Upper lobe of left lung (tissue), 6 donors: ENCODE measurements at places on chromosomes 2 and 18.

DNA sequence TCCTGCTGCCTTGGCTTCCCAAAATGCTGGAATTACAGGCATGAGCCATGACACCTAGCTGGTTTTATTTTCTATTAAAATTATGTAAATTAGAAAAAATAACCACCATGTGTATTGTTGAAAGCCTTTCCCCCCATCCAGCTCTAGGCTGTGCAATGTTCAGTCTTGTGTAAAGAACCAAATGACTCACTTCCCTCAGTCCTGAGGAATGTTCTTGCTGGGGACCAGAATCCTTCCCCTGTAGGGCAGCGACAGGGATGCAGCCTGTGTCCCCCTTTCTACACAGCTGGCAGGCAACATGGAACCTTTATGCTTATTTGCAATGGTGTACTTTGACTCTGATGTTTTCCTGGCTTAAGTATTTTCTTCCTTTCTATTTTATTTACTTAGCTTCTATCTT is 29.4 kb downstream of the AOX1 start:
- no peaks in the 10 kb centered on the region for H3K36me3 ChIP-seq
- no peak for DNase-seq
- no peaks in the 10 kb centered on the region for H3K4me1 ChIP-seq
- H3K27me3 ChIP-seq: no peaks in the 10 kb centered on the region

DNA sequence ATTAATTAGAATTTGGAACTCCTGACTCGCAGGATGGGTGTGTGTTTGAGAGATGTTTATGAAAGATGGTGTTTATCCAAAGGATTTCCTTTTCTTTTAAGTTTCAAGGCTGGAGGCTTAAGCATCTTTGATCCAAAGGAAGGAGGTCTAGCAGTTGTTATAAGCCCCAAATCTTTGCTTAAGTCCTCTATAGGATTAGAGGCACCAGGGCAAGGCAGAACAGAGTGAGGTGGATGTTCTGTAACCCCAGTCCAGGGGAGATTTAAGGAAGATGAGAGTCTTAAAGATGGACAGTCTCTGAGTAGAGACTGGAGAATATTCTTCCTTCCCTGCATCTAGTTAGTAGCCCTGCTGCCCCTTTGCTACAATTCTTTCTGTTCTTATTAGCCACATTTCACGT is 17.5 kb downstream of the LBH start:
- DNase-seq: no peak
- H3K36me3 ChIP-seq: no peaks in the 10 kb centered on the region
- H3K4me3 ChIP-seq: no peak overlapping the region
- H3K27me3 ChIP-seq: no peaks in the 10 kb centered on the region
- peak overlapping the region; percentile 16 for H3K27ac ChIP-seq

DNA sequence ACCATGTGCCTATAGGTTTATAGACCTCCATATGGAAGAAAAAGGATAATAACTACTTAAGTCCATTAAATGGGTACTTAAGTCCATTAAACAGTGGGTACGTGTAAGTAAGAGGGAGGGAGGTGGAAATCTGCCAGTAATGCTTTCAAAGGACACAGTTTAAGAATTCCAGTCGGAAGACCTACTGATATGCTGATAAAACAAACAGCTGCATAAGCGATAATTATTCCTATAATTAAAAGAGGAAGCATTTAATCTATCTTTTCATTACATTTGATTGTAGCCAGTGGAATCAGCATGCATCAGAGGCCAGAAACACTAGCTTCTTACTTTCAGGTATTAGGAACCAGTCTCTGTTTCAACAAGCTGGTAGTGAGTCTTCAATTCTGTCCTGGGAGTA is 96.4 kb upstream of the DDX18 start:
- H3K36me3 ChIP-seq: no peaks in the 10 kb centered on the region
- DNase-seq: no peak
- no peaks in the 10 kb centered on the region for H3K4me1 ChIP-seq

DNA sequence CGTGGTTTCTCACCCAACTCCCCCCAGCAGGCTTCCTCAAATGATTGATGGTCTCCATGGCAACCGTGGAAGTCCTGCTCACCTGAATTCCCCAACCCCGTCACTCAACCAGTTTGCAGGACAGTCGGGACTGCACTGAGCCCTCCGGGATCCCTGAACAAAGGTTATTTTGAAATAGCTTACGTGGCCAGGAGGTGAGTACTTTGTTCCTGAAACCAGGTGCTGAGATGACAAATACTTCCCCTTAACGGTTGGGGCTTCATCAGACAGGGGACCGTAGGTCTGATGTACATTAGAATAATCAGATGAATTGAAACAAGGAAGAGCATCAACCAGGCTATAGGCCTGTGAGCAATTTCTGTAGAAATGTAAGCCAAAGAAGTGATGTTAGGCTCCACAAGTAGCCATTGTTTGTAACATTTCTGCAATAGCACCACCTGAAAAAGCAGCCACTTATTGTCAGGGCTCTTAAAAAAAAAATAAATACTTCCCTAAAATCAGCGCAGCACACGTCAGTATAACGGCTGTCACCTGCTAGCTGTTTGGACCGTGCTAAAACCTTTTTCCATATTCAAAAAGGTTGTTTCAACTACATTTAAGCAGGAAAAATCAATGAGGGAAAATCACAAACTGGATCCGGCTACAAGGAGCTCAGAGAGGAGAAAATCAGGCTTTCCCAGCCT is 206.4 kb upstream of the ID2 start:
- no peaks in the 10 kb centered on the region for H3K36me3 ChIP-seq
- no peak for DNase-seq
- no peaks in the 10 kb centered on the region for H3K27me3 ChIP-seq
- H3K4me1 ChIP-seq: peaks cover 33% of the 10 kb centered on the region
- H3K4me3 ChIP-seq: no peak overlapping the region

- no peaks in the 10 kb centered on the region for H3K27me3 ChIP-seq
- peak; percentile 58 for DNase-seq
- peak overlapping the region; percentile 94 for H3K27ac ChIP-seq
- no peaks in the 10 kb centered on the region for H3K36me3 ChIP-seq
- peaks cover 47% of the 10 kb centered on the region for H3K4me1 ChIP-seq
Observed at GRCh38 chr18:31942291-31942998, 483 bp downstream of the TRAPPC8 start.

DNA sequence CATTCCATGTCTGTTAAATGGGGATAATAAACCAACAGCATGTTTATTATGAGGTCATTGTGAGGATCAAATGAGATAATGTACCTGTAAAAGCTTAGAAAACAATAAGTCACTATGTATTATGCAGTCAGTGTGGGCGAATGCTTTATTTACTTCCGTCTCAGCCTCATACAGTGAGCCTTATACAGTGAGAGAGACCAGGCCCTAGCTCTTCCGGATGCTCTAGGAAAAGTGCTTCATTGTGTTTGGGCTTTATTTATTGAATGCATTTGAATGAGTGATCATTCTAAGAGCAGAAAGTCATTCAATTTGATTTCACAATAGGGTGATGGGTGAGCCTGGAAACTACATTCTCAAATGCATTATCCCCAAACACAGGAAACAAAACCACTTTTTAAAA is 603.9 kb upstream of the FANCL start:
- no peak for DNase-seq
- H3K4me3 ChIP-seq: no peak overlapping the region
- H3K36me3 ChIP-seq: no peaks in the 10 kb centered on the region

- no peak for DNase-seq
- H3K4me3 ChIP-seq: no peak overlapping the region
- H3K4me1 ChIP-seq: no peaks in the 10 kb centered on the region
Observed at GRCh38 chr2:228318218-228318617, 136.7 kb upstream of the SPHKAP start.

DNA sequence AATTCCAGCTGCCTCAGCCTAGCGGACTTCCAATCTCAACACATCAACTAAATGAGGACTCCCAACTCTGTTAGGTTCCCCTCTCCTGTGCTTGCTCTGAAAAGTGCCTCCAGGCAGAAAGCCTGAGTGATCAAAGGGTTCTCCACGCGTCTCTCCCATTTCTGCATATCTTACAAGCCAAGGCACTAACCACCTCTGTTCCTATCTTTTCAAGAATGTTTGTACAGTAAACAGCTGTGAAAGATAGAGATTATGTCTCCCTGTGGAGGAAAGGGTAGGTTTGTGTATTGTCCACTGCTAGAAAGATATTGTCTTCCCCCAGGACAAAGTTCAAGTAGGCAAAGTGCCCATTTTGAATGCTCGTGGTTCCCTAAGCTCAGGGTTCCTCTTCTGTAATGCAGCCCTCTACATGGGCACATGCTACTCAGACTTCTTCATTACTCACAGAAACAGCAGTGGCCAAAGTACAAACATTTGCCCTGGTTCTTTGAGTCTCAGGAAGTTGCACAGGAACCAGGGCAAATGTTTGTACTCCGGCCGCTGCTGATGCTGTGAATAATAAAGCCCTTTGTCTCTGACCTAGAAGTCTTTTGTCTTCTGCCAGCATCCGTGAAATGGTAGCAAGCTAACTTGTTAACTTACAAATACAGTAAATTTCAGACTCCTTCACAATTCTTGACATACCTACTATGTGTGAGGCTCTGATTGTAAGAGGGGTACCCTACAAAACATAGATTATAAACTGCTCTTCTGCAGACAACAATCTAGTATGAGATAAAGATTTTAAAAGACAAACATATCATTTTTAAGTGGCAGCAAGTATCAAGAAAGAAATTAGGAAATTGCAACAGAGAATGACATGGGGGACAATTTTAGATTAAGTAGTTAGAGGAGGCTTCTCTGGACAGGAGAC is 44.5 kb downstream of the PKDCC start:
- no peaks in the 10 kb centered on the region for H3K27me3 ChIP-seq
- no peak overlapping the region for H3K27ac ChIP-seq
- DNase-seq: peak; percentile 45
- no peaks in the 10 kb centered on the region for H3K36me3 ChIP-seq
- H3K4me3 ChIP-seq: no peak overlapping the region
- H3K4me1 ChIP-seq: peaks cover 5% of the 10 kb centered on the region

GRCh38 chr2:11177871-11178690 is 22.8 kb downstream of the SLC66A3 start:
- no peak overlapping the region for H3K27ac ChIP-seq
- DNase-seq: no peak
- no peaks in the 10 kb centered on the region for H3K27me3 ChIP-seq
- peaks cover 4% of the 10 kb centered on the region for H3K4me1 ChIP-seq

DNA sequence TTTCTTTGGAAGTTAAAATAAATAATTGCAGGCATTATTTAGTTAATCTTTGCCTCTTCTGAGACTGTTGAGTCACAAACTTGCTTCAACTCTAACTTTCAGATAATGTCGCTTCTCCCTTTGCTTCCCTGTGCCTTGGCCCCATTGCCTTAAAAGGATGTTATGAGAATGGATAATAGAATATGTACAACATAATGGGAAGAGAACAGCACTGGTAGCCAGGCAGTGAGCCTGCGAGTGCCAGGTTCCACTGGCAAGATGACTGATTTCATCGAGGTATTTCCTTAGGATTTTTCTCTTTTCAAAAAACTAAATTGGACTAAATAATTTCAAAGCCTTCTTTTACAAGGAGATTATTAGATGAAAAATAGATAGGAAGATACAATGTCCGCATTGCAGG is 420.9 kb downstream of the TGIF1 start:
- no peaks in the 10 kb centered on the region for H3K27me3 ChIP-seq
- no peak overlapping the region for H3K27ac ChIP-seq
- H3K4me1 ChIP-seq: peaks cover 4% of the 10 kb centered on the region

DNA sequence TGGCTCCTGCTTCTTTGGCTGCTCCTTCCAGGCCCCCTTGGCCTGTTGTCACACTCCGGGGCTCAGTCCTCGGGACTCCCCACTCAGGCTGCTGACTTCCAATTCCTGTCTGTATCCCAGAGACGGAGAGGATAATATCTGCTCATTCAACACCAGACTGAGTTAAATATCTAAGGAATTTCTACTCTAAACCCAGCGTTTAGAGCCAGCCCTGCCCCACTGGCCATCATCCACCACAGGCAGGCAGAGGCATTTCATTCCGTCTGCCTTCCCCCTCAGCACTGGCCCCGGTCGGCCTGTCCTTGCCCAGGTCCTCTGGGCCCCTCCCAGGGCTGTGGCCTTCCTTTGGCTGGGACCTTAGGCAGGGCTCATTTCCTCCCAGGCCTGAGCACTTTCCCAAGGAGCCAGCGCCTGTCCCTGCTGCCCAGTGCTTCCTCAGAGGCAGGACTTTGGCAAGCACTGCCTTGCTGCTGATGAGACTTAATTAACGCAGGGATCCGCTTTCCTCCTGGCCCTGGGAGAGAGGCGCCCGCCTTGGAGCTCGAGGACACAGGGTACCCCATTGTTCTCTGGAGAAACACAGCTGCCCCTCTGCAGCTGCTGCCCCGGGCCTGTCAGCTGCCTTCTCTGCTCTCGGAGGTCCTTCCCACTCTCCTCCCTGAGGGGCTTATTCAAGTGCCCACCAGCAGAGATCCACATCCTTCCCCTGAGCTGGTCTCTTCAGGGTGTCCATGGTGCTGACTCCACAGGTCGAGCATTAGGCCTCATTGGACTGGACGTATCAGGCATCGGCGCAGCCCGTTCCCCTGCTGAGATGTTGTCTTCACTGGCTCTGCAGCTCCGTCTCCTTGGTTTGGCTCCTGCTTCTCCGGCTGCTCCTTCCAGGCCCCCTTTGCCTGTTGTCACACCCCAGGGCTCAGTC is 42.8 kb downstream of the ATOH8 start:
- DNase-seq: peak; percentile 20
- H3K27me3 ChIP-seq: no peaks in the 10 kb centered on the region
- no peak overlapping the region for H3K4me3 ChIP-seq
- H3K4me1 ChIP-seq: peaks cover 43% of the 10 kb centered on the region
- no peak overlapping the region for H3K27ac ChIP-seq

- no peak overlapping the region for H3K4me3 ChIP-seq
- H3K27ac ChIP-seq: no peak overlapping the region
- H3K4me1 ChIP-seq: no peaks in the 10 kb centered on the region
- H3K27me3 ChIP-seq: no peaks in the 10 kb centered on the region
Observed at GRCh38 chr18:37516361-37516853, 49.2 kb downstream of the CELF4 start.

DNA sequence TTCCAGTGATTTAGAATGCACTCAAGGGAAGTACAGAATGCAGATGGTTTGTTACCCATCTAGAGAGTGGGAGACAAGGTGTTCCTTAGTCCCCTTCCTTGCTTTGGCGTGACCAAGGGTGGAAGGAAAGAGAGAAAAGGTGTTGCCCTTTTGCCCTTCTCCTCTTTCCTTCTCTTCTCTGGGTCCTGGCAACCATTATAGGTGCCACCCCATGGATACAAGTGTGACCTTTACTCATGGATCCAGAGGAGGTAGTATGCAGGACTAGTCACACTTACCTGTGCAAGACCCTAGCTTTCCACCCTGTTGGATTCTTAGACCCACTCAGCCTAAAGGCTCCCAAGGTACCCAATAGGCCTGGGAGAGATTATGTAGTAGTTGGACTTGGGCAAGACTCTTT is 11.6 kb upstream of the RBFA start:
- H3K4me1 ChIP-seq: no peaks in the 10 kb centered on the region
- H3K27me3 ChIP-seq: no peaks in the 10 kb centered on the region
- DNase-seq: no peak
- no peak overlapping the region for H3K4me3 ChIP-seq
- no peaks in the 10 kb centered on the region for H3K36me3 ChIP-seq
